Upper lobe of left lung (tissue), 6 donors: ENCODE measurements at places on chromosomes 7 and 10. TPM values are rescaled to one million over a fixed set of nuclear protein-coding genes. Genes with fewer than 3 reads are reported as not detected.

The SEMA3E gene
- under 0.01 TPM for total RNA-seq

The VPS37D gene
- 1.5 TPM for total RNA-seq

The FKBP6 gene
- total RNA-seq, result not detected

The ARMH3 gene
- 14.4 TPM for total RNA-seq

The UCMA gene
- not detected for total RNA-seq

The IRF5 gene
- 48.6 TPM for total RNA-seq

The ZSWIM8 gene
- 54.9 TPM for total RNA-seq

The BTBD16 gene
- 0.20 TPM for total RNA-seq

The H2AZ2 gene
- 145 TPM for total RNA-seq

The SEC61G gene
- total RNA-seq, result 102 TPM

The TMEM273 gene
- total RNA-seq, result 23.7 TPM

The ITGA8 gene
- 24.4 TPM for total RNA-seq

The ARMC10 gene
- 34.5 TPM for total RNA-seq

The TWIST1 gene
- total RNA-seq, result not detected

The INTS15 gene
- total RNA-seq, result 61.8 TPM

- DNase-seq, result no peak
Observed at GRCh38 chr7:30366606-30367005, 82.2 kb downstream of the ZNRF2 start.

DNA sequence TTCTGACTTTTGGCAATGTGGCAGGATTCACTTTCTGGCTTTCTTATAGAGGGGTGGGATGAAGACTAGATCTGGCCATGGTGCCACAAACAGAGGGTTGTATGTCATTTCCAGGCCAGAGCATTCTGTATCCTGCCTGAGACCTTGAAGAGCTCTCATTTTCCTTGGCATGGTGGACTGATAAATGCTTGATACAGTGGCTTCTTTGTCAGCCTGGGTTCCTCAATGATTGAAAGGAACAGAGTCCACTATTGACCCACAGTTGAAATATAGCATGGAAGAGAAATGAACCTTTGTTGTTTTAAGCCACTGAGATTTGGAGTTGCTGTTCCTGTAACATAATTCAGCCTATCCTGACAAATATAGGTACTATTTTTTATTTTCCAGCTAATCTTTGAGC lies 462.7 kb downstream of the SUGCT start:
- no peak for DNase-seq

DNA sequence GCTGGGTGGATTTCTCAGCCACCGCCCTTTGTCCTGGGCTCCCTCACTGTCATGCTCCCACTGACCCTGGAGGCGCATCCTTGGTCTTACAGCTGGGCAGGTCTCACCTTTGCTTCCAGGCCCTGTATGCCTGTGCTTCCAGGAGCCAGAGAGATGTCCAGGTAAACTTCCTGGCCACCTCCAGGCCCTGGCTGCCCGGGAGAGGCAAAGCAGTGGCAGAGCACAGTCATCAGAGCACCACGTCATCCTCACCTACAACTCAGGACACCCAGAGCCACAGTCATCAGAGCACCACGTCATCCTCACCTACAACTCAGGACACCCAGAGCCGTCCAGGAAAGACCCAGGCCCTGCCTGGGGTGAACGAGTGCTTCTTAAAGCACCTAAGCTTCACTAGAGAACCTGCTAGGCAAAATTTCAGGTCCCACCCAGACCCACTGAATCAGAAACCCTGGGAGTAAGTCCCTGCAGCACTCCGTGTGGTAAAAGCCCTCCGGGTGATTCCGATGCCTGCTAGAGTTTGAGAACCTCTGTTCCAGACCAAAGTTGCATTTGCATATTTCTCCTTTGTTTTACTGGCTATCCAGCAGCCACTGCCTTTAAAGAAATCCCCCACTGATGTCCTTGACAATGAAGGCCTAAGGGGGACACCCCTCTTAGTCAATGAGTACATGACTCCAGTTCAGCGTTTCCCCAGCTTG lies 62.3 kb downstream of the DLG5 start:
- DNase-seq, result no peak

- no peak for DNase-seq
Observed at GRCh38 chr7:115680921-115681320, 349.6 kb downstream of the TFEC start.

- no peak for DNase-seq
Observed at GRCh38 chr10:17527514-17528146, 73.2 kb upstream of the ST8SIA6 start.

DNA sequence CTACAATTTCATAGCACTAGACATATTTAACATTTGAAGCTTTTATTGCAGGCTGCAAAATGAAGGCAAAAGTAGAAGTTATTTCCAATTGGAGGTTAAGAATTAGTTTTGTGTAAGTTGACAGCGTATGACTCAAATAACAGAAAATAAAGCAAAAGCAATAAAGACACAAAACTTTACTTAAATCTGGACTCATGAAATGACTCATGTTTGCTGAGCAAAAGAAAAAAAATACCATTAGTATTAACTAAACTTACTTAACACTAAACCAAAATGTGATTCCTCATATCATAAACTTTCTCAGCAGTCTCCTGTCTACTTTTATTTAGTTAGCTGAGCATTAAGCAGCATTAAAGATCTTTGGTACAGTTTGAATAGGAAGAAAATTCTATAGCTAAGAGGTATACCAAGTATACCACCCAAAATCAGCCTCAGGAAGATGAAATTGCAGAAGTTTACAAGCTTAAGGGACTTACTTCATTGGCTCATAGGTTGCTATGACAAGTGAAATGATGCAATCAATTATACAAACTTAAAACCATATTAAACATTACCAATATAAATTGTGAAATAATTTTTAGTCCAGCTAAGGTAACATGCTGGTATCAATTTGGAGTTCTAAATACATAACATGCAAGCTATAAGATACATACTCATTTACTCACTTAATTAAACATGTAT lies 1131.4 kb downstream of the XPNPEP1 start:
- no peak for DNase-seq

GRCh38 chr7:130139193-130139960 lies 65.8 kb downstream of the TMEM209 start:
- no peak for DNase-seq

DNA sequence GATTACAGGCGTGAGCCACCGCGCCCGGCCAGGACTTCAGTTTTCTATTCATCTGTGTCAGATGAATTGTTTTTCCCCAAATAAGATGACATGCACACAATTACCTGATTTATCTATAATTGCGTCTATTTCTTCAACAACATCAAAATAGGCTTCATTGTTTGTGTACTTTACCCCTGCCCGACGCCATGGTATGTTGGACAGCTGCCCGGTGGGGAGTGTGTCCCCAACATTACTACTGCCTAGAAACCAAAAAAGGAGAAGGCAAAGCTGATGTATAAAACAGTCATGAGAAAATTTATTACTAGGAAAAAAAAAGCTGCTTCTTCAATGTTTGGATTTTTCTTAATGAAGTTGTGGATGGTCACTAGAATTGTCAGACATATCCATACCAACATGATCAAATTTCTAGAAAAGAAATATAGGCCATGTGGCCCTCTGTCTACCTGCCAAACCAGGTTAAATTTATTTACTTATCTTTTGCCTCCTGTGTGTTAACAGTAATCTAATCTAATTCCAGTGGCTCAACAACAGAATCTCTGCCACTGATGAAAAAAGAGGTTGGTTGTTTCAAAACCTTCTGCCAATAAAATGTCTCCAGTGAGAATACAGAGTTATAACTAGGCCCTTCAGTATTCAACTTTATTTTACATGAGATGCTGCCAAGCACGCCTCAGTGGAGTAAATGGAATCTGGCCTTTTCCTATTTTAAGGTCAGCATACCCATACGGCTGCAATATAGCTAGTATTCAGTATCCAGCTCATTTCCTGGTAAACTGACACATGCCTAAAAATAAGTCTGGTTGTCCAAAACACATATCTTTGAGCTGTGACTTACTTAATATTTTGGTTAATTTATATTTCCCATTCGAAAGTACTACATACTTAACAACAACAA lies 16.5 kb downstream of the AP3M1 start:
- DNase-seq, result no peak

- DNase-seq, result no peak
Observed at GRCh38 chr10:30170146-30170545, 110.8 kb upstream of the JCAD start.

DNA sequence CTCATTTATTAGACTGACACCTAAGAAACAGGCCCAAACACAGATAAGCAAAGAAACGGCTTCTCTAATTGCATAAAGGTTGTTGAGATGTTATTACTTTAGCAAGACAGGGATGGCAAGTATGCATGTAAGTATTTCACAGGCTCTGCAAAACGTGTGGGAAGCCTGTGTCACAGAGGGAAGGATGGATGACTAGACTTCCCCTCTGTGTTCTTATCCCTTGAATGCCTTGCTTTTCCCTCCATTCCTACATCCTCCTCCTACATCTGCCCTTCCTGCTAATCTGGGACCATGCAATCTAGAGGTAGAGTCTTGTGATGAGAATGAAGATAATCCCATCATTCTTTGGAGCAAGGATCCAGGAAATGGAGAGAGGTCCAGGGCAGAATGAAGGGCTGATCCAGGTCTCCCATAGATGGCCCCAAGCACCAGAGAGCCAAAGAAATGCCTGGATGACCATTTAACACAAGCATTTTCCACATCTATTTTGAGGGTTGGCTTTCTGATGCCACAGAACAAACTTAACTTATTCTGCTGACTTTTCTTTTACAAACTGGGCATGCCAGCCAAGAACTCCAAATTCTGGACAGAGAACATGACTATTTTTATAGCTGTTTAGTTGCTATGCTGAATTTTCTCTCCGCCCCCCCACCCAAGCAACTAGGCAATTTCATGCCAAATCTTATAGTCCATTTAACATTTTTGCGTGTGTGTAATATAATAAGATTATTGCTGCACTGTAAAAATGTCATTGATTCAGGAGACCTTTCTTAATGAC lies 48.1 kb downstream of the NRP1 start:
- no peak for DNase-seq

GRCh38 chr7:24560772-24561171 lies 12.5 kb upstream of the PALS2 start:
- DNase-seq, result no peak

- no peak for DNase-seq
Observed at GRCh38 chr10:89342206-89342958, 14.6 kb downstream of the IFIT3 start.

GRCh38 chr7:155452505-155453295 lies 5.2 kb upstream of the EN2 start:
- no peak for DNase-seq

- no peak for DNase-seq
Observed at GRCh38 chr10:100333661-100334440, 3.8 kb upstream of the PKD2L1 start.

- DNase-seq, result no peak
Observed at GRCh38 chr7:69693042-69693441, 94.8 kb downstream of the AUTS2 start.

GRCh38 chr7:43516581-43517342 lies 66.1 kb upstream of the STK17A start:
- no peak for DNase-seq

DNA sequence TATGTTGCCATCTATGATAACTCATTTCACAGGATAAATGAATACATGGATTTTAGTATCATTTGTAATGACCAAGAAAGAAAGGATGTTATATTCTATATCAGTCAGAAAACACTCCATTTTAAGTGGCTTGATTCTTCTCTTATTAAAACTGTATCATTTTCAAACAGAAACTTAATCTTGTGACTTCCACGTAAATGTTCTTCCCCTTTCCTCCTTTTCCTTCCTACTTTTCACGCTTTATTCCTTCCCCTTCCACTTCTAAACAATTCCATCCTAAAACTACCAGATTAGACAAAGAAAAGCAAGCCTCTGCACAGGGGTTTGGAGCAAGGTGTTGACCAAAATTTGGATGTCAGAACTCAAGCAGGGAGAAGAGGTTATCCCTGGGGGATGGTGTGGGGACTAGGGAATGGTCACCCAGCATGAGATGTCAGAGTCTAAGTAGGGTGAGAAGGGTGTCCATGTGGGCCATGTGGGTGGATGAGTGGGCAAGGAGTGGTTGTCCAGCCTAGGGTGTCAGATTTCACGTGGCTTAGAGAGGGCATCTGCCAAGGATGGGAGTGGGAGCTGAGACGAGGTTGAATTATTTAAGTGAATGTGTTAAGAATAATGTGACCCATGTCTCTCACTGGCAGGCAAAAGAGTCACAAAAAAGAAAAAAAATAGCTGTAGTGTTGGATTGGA lies 5.0 kb upstream of the GSAP start:
- DNase-seq, result no peak

DNA sequence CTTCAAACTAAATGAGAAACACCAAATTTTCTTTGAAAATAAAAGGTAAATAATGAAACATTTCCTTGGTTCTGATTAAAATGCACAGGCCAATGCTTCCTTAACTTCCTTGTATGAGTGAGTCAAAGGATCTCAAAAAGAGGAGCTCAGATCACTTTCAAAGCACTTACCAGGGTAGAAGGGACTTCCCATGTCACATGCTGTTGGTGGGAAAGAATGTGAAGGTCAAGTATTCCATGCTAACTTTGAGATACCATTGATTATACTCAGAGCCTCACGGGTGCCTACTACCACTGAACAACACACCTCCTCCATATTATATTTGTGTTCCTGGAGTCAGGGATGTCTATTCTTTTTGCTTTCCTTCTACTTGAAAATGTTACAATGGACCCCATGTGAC lies 233.5 kb upstream of the KIAA1217 start:
- no peak for DNase-seq

DNA sequence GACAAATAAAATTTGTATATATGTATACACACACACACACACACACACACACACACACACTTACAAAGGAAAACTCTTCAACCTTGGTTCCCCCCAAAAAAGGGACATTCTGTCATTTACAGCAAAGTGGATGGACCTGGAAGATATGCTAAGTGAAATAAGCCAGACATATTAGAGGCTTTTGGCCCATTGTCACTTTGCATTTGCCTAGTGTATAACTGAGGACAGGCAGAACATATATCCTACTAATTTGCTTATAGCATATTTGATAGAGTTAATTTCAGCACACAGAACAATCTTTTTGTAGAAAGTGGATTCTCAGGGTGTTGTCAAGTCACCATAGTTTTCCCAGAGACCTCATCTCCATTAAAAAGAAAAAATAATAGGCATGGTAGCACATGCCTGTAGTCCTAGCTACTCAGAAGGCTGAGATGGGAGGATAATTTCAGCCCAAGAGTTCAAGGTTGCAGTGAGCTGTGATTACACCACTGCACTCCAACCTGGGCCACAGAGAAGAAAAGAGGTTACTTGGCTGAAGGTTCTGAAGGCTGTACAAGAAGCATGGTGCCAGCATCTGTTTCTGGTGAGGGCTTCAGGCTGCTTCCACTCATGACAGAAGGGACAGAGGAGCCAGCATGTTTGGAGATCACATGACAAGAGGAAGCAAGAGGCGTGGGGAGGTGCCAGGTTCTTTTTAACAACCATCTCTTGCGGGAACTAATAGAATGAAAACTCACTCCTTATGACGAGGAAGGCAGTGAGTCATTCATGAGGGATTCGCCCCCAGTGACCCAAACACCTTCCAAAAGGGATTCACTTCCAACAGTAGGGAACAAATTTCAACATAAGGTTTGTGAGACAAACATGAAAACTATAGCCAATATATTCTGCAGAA lies 135.6 kb downstream of the TMEM168 start:
- no peak for DNase-seq

DNA sequence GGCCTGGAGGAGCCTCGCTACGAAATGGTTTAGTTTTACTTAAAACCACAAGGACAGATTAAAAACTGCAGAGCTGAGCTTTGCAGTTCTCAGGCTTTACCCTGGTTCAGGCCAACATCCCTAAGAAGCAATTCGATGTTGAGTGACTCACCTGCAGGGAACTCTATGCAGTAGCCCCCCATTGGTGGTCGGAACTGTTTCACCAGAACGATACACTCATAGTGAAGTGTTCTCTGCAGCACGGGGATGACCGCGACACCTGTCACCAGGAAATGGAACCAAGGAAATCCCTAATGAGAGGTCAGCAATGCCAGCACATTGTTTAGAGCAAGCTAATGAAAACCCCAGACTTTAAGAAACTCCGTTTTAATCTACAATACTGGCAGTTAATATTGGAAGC lies 18.0 kb downstream of the NUDT5 start:
- no peak for DNase-seq
